T-helper 2 cell (primary cell): ENCODE measurements at places on chromosomes 11 and 22.

DNA sequence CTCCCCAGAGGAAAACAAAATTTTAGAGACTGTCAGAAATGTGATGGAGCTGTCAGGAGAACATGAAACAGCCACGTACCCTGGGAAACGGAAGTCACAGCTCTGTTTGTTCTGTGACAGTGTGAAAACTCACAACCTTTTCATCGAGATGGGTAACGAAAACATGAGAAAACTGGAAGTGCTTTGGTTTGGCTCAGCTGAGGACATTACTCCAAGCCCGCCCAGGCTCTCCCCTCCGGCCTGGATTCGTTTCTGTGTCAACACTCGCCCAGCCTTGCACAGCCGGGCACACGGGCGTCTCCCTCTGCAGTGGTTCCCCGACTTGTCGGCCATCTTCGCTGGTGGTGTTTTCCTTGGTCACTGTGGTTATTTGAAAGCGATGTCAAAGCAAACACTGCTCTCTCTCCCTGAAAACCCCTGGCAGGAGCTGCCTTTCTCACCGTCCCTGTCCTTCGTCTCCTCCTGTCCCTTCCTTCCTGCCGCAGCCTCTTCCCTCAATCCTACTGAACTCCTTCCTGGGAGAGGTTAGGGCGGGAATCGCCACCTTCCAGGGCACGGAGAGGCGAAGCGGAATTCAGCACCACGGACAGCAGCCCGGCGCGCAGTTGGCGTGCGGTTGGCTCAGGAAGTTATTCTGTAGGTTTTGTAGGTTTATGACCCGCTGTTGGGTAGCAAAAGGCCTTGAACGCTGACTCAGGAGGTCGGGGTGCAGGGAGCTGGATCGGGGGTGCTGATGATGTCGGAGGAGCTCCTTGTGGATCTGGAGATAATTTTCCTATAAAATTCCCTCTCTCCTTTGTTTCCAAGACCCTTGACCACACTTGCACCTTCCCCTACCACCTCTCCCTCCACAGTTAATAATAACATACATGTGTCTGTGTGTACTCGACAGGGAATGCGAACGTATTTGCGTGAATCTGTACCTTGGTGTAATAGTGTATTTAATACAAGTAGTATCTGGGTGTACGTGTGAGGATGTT is 13.1 kb upstream of the RPS19BP1 start:
- peak; percentile 71 for DNase-seq

DNA sequence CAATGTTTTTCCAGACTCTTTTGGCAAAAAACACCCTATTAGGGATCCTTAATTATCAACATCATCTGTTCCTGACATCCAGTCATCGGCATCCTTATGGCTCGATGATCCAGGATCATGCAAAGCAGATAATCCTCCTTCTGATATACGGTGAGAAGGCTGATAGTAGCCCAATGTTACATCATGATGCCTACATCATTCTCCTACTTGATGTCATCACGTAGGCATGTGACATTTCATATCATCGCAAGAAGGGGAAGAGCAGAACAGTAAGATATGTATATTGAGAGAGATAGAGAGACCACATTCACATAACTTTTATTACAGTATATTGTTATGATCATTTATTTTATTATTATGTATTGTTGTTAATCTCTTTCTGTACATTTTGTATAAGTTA is 168.6 kb downstream of the ADAMTS15 start:
- no peak for DNase-seq

DNA sequence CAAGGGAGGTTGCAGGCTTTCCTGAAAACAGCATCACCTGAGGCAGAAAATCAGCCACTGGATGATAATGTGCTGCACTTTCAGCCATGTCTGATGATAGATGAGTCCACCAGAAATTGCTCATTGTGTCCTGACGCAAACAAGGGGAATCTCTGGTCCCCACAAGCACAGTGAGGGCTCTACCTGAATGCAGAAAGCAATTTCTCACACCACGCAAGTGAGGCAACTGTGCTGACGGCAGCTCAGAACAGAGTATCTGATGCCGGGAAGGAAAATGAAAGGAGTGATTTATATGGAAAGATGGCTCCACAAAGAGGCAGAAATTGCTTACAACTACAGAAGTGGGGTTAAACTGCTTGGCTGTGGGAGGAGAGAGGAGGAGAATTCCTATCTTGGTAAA is 867.1 kb downstream of the OPCML start:
- no peak for DNase-seq

GRCh38 chr11:28666632-28667031 is 558.4 kb downstream of the METTL15 start:
- no peak for DNase-seq
